NCI-H187 (cell line): ENCODE measurements at places on chromosomes 13 and 19.

GRCh38 chr19:30309905-30310601, 62.1 kb upstream of the ZNF536 start:
- no peak for DNase-seq

DNA sequence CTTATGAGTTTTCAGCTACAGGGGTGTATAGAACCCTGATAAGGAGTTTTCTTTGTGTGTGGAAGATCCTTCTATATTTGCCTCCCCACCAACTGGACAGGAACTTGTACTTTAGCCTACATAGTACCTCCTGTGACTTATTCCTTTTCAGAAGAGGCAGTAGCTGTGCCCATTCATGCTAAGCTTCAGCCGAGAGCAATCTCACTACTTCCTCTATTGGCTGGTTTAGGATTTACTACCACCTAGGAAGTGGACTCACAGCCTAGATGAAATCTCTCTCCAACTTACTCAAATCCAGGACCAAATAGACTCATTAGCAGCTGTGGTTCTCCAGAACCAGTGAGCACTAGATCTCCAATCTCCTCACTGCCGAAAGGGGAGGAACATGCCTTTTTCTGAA, 2.3 kb upstream of the REX1BD start:
- DNase-seq = no peak

GRCh38 chr13:58855283-58855682, 1223.7 kb downstream of the PCDH17 start:
- DNase-seq = no peak

DNA sequence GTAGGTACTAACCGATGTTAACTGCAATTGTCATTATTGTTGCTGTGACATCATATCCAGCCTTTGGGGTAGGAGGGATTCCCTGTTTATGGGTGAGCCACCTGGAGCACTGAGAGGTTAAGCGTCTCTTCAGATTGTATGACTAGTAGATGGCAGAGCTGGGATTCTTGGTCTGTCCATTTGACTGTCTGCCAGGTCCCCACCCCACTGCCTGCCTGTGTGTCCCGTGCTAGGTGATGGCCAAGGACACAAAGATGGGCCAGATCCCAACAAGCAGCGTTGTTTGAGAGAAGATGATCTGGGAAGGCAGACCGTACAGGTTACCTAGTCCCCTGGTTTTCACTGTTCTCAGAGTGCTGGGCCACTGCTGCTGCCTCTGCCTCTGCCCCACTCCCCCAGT, 16.6 kb downstream of the PPP2R1A start:
- no peak for DNase-seq

DNA sequence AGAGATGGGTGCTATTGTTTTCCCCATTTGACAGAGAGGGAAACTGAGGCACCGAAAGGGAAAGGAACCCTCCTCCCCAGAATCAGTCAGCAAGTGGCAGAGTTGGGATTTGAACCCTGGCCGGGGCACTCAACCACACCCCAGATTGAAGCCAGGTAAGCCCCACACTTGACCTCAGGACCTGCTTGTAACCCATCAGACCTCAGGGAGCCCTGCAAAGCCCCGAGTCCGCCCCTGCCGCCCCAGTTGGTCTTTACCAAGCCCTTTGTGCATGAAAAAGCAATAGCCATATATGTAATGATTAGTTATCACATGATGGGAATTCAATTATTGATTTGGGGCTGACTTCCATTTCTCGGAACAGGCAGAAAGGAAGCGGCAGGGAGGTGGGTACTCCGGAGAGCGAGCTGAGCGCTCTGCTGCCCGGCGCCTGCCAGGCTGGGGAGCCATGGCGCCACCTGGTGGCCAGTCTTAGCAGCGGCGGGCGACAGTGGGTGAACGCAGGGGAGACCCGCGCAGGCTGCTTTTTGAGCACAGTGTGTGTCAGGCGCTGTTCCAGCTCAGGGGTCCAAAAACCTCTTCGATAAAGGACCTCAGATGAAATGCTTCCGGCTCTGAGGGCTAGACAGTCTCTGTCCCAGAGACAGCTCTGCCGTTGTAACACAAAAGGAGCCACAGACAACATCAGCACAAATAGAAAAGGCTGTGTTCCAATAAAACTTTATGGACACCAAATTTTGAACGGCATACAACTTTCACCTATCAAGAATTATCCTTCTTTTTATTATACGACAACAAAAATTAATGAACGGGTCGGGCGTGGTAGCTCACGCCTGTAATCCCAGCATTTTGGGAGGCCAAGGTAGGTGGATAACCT, 82.9 kb upstream of the CACNA1A start:
- DNase-seq = peak; percentile 11

DNA sequence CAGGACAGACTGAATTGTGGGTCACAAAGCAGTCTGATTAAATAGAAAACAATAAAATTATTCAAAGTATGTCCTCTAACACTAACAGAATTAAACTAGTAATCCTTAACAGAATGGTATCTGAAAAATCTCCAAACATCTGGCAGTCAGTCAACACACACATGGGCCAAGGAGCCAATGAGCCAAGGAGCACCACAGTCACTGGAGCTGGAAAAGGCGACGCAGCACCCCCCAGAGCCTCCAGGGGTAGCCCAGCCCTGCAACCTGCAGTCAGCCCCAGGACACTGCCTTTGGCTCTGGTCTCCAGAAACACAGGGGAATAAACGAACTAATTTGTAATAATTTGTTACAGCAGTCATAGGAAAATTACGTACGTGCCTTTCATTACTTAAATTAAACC, 12.3 kb downstream of the TUBGCP3 start:
- no peak for DNase-seq

DNA sequence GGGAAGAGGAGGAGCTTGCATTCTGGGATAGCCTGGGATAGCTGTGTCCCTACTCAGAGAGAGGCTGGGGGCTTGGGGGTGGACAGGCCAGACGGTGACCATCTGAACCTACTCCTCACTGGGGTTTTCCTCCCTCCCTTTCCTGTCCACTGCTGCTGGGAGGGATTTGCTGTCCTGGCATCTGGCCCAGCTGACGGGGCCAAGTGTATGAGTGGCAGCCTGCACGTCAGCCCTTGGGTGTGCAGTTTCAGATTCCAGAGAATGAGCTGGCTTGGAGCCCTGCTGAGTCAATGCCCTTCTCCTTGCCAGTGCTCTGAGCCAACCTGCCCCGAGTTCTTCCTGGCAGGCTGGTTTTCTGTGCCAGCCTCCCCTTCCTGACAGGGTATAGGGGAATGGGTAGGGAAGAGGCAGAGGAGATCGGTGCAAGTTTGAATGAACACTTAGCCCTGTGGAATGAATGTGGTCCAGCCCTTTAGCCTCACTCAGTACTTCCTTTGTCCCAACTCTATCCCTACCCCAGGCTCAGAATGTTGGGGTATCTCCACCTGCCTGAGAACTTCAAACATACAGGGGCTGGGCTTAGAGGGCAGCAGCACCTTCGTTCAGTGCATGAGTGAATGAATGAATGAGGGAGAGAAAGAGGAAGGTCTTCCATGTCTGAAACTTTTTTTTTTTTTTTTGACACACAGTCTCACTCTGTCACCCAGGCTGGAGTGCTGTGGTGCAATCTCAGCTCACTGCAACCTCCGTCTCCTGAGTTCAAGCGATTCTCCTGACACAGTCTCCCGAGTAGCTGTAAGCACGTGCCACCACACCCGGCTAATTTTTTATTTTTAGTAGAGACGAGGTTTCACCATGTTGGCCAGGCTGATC, 1.8 kb upstream of the ANGPTL4 start:
- no peak for DNase-seq

DNA sequence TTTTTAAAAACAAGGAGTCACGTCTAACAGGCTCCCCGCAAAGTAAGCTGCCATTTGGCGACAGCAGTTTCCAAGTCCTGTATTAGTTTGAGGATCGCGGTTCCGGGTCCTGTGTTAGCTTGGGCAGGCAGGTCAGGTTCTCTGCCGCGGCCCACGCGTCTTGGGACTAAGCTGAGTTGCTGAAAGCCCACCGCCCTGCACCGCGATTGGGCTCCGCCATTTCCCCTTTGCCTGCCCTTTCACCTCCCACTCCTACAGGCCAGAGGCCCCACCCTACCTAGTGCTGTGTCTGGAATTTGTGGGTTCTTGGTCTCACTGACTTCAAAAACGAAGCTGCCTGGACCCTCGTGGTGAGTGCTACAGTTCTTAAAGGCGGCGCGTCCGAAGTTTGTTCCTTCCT, 6.8 kb downstream of the PARP4 start:
- no peak for DNase-seq
